ENCODE measurements at places on chromosomes 7 and 10.

GRCh38 chr10:46520941-46521340 is 35.5 kb downstream of the GPRIN2 start:
- DNase-seq = no peak

DNA sequence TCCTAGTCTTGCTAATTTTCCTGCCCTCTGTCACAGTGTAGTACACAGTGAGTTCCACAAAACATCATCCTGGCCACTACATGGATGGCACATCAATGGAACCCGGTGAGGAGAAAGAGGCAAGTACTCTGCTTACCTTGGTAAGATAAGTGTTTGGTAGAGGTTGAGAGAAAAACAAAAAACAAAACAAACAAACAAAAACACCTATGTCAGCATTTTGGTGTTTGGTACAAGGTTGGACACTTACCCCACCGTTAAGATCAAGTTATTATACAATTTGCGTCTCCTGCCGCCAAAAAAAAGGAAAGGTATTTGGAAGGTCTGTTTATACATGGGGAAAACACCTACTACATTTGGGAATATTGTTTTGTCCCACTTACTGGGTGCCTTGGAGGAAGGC is 72.7 kb downstream of the ZNF248 start:
- no peak for DNase-seq

DNA sequence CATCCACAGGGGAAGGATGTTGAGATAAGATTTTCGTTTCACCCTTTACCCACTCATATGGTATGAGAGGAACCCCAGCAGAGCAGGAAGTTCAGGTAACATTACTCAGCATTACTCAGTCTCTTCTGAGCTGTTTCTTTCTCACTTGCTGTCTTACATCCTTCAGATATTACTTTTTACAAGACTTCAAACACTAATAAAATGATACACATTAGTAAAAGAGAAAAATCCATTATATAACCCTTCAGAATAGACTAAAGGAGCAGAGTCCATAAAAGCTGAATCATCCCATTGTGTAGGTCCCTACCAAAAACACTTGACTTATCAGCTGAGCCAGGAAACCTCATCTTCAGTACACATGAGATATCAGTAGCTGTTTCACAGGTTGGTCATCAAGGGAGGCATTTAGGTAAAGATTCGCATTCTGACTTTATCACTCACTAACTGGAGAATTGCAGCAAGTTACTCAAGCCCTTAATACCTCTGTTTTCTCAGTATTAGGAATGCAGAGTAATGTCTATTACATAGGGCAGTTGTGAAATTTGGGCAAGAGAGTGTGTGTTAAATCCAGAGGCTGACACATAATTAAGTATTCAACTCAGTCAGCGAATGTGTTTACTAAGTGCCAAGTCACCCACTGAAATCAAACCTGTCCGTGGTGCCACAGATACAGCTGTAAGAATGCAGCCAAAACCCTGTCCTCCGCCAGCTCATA is 44.7 kb downstream of the KLF6 start:
- no peak for DNase-seq

DNA sequence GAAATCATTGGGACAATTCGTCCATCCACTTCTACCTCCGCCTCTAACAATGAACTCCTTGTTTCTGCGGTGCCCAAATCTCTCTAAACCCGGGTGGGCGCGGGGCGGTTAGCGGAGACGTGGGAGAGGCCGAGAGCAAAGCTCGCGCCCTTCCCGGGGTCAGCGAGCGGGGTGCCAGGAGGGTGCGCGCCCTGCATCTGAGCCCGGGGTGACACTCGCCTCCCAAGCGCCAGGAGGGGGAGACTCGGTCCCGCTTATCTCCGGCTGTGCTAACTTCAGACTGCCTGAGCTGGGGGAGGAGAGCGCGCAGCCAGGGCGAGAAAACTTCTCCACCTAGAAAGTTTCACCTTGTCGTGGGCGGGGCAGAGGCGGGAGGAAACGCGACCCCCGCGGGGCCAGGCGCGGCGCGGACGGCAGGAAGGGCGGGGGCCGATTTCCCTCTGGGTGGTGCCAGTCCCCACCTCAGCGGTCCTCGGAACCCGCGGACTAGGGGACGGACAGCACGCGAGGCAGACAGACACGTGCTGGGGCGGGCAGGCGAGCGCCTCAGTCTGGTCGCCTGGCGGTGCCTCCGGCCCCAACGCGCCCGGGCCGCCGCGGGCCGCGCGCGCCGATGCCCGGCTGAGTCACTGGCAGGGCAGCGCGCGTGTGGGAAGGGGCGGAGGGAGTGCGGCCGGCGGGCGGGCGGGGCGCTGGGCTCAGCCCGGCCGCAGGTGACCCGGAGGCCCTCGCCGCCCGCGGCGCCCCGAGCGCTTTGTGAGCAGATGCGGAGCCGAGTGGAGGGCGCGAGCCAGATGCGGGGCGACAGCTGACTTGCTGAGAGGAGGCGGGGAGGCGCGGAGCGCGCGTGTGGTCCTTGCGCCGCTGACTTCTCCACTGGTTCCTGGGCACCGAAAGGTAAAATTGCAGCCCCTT is at the start of gene MET:
TSS of gene MET (plus strand) at position 516 of the 915 bp plus-strand sequence. CDS start 26,889 bp downstream, outside the sequence.
- DNase-seq = peak; percentile 69

DNA sequence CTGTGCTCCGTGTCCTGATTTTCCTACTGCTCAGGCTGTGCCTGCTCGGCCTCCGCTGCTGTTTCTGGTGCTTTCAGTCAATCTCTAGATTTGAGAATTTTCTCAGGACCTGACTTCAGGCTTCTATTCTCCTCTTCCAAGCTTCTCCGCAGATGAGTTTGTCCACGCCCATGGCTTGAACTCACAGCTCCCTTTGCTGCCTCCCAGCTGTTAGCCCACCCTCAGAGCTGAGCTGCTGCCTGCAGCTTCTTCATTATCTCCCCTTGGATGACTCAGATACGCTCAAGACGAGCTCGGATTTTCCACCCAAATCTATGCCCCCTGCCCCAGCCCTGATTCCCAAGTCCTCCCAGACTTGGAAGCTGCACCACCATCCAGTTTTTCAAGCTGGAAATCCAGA is 104.7 kb downstream of the FGFR2 start:
- DNase-seq = no peak

DNA sequence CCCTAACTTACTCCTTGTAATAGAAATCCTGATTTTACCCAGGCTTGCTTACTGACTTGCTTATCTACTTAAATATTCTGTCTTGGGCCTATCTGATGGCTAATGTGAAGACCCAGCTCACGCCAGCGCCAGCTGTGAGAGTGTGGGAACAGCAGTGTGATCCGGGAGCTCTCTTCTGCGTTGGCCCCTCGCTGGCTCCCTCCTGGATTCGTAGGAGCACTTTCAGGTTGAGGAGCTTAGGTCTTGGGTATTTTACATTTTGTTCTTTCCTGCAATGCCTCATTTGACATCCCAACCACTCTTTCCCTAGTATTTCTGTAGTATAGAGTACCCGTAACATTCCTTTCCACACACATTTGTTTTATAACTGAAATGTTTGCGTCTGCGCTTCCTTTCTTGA is 51.7 kb downstream of the CREM start:
- DNase-seq = no peak

- DNase-seq = no peak
These were observed 34.3 kb downstream of the HTRA1 start for GRCh38 chr10:122495406-122496340.

- DNase-seq = no peak
These were observed 107.0 kb upstream of the PDE1C start for GRCh38 chr7:32177232-32177631.

- no peak for DNase-seq
These were observed 59.1 kb downstream of the CDC123 start for GRCh38 chr10:12255048-12255447.

- no peak for DNase-seq
These were observed 75.9 kb upstream of the KMT2C start for GRCh38 chr7:152511736-152512135.

GRCh38 chr10:125868372-125868975 is 12.6 kb downstream of the DHX32 start:
- no peak for DNase-seq

DNA sequence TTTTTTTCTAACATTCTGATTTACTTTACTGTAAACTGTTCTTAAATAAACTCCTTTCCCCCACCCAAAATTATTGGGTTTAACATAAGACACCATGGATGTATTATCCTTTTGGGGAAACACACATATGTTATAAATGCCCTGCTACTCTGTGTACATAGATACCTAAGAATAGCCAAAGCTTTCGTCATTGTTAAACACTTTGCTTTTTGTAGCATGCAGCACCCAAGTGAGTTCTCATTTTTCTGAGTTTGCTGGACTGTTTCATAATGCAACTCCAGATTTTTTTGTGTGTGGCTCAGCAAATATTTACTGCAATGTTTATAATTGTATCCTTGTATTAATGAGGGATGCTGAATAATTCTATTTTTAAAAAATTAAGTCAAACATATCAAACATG is 86.9 kb downstream of the VTI1A start:
- DNase-seq = no peak
